ENCODE measurements at places on chromosomes 1 and 21.

GRCh38 chr1:84569216-84569615, 5.0 kb downstream of the CTBS start:
- no peak for DNase-seq

DNA sequence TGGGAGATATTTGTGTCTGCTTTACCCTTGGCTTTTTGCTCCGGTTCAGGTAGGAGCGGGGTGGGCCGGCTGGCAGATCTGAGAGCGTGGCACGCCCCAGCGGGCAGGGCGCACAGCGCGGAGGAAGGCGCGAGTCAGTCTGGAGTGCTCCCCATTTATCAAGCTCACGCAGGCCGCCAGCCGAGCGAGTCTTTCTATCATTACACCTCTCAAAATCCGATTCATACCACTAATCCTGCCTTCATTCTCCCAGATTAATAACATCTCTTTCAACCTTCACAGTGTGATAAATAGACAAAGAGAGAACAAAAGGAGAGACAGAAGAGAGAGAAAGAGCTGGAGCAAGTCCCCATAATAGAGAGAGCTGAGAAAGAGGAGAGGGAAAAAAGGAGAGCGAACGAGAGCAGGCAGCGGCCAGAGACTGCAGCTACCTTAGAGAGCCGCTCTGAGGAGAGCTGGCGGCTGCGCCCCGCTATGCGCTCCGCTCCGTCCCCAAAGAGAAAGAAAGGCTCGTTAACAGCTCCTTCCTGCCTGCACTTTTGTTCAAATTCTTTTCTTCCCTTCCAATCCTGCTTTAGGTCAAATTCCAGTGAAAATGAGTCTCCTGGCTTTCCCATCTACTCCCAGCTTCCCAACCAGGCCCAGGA, 48.0 kb downstream of the DMAP1 start:
- no peak for DNase-seq

- DNase-seq: no peak
These were observed 9.6 kb downstream of the SLC37A1 start for GRCh38 chr21:42523211-42523610.

- no peak for DNase-seq
These were observed 564.2 kb downstream of the PTPRU start for GRCh38 chr1:29800522-29800956.

GRCh38 chr1:216175714-216176113, 247.5 kb downstream of the USH2A start:
- DNase-seq: no peak

- no peak for DNase-seq
These were observed 13.2 kb upstream of the GRIK3 start for GRCh38 chr1:37047542-37047941.

DNA sequence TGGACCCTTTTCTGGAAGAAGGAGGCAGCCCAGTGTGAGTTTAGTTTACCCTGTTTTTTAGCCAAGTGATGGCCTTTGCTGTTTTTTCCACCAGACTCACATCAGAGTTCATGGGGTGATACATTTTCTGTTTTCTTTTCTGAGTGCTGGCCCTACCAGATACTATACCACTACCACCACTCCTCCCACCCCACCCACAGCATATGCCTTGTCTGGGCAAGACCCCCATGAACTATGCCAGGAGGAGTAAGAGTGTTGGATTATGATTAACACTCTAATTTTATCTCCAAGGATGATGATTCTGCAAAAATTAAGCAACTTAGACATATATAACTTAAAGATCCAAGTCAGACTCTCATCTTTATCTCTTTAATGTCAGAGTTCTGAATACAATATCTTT, 26.1 kb downstream of the FABP3 start:
- DNase-seq: no peak

DNA sequence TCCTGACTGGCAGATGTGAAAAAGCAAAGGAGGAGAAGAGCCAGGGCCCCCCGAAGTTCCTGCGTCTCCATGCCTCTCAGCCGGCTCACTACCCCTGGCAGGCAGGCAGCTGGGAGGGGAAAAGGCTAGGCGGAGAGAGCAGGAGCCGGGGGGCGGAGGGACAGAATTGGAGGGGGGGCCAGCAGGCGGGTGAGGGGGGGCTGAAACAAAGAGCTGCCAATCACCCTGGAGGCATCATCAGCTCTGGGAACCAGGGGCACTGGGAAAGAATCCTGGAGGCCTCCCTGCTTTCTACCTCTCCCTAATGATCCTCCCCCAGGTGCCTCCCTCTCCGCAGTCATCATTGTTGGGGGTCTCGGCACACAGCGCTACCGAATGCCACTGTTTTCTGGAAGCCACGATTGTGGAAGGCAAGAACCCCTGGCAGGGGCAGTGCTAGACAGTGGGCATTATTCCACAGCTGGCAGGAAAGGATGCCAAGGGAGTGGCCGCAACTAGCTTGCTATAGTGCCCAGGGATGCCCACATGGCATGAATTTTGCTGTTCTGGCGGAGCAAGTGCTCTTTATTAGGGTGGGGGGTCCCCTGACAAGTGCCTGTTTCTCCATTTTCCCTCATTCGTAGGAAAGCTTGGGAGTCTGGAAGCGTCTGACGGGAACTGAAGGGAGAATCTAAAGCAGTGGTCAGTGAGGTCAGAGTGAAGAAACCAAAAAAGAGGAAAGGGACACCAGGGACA, at the start of gene THBS3:
THBS3 (minus strand) TSS at position 92 of the 735 bp plus-strand sequence; CDS start at position 71, 21 bp downstream.
- no peak for DNase-seq

GRCh38 chr1:154198756-154199562, 7.1 kb upstream of the TPM3 start:
- DNase-seq: no peak

GRCh38 chr1:228430243-228430642, 13.6 kb upstream of the TRIM17 start:
- DNase-seq: no peak

- no peak for DNase-seq
These were observed 44.2 kb downstream of the ZC3H11B start for GRCh38 chr1:219568733-219569132.

DNA sequence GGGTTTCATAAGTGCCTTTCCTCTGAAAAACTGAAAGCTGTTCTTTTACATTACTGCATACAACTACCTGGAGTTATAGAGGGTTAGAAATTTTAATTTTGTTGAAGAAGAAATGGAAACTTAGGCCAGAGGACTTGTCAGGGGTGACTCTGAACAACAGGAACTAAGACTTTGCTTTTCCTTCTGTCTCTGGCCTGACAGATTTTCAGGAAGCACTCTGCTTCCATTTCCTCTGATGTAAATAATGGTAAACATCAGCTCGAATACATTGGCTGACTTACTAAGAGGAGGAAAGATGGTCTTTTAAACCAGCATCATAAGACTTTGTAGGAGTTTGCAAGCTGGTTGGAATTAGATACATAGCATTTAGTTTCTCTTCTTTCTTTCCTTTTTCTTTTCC, 27.1 kb upstream of the PLEKHM2 start:
- no peak for DNase-seq

GRCh38 chr1:180175806-180176205, 21.1 kb downstream of the QSOX1 start:
- DNase-seq: no peak

DNA sequence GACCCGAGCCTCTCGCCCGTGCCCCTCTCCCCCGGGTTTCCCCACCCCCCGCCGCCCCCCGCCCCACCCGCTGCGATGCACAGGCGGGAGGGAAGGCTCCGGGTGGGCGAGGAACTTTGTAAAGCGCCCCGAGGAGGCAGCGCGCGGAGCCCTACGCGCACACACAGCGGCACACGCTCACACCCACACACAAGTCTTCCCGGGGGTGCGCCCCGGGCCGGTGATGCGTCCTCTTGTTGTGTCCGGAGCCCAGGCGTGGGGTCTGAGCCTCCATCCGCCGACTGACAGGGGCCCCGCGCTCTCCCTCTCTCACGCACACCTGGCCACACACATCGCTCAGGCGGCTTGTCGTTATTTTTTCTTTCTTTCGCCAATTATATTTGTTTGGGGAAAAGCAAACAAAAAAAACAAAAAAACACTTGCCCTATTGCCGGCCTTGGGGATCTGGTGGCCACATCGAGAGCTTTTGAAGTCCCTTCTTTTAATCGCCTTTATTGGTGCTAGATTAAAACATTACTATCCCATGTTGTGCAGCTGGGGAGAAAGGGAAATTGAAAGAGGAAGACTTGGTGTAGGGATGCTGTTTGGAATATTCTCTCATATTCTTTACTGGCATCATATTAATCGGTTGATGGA, 770 bp downstream of the NTNG1 start:
- no peak for DNase-seq

- DNase-seq: no peak
These were observed 24.0 kb downstream of the EXOC8 start for GRCh38 chr1:231313661-231314060.

GRCh38 chr1:56576880-56577405, 2.4 kb downstream of the PLPP3 start:
- DNase-seq: no peak

- DNase-seq: no peak
These were observed 21.0 kb downstream of the EXO1 start for GRCh38 chr1:241869022-241869421.

GRCh38 chr1:6491480-6491962, at the start of gene PLEKHG5:
TSS of gene PLEKHG5 (minus strand) at chr1:6491667. CDS start at chr1:6477571, 14,096 bp downstream.
- DNase-seq: no peak

DNA sequence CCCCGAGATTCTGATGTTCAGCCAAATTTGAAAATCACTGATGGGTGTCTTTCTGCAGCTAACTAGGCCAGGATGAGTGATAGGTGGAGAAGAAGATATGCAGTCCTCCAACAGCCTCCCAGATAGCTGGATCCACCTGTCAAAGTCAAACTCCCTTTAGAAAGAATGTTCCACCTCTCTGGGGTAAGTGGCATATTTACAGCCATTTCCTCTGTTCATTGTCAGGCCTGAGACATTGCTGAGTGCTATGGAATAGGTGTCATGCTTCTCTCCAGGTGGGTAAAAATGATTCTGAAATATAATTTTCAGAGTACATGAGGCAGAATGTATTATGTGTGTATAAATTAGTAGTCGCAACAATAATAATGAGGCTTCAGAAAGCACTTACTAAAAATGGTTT, 316.8 kb downstream of the TTLL7 start:
- no peak for DNase-seq

- peak; percentile 68 for DNase-seq
These were observed at the start of gene TMEM240 for GRCh38 chr1:1540090-1540817. TSS of gene TMEM240 (minus strand) at chr1:1540624. CDS start at chr1:1540346, 278 bp downstream.

DNA sequence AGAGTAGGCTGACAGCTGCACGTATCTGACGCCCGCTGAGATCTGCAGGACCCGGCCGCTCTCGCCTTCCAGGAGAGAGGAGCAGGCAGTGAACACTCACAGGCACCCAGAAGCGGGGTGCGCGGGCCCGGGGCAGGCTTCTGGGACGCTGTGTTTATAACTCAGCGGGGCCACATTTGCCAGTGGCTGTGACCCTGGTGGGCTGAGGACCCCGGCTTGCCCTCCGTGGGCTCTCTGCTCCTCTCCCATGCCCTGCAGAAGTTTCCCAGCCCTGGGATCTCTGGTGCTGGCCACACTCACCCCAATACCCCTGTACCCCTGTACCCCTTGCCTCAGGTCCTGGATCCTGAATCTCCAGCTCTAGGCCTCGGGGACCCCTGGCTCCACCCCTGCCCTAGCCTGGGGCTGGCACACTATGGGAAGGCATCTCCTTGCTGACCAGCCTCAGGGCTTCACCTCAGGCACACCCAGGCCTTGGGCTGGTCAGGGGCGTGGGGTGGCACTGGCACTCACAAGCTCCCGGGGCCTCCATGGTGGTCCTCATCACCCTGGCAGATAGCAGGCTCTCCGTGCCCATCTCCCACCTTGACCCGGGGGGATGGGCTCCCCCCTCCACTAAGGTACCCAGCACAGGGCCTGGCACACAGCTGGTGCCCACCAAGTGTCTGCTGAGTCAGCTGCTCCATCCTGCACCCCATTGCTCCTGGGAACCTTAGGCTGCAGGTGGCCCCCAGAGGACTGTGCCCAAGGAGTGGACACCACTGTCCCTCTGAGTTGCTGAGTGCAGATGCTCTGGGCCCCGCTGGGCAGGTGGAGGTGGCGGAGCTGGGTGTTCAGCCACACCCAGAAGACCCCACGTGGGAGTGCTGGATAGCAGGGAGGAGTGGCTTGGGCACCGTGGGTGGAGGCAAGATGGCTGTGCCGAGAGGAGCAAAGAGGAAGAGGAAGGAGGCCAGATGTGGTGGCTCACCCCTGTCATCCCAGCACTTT, 32.4 kb downstream of the MORN1 start:
- DNase-seq: no peak

DNA sequence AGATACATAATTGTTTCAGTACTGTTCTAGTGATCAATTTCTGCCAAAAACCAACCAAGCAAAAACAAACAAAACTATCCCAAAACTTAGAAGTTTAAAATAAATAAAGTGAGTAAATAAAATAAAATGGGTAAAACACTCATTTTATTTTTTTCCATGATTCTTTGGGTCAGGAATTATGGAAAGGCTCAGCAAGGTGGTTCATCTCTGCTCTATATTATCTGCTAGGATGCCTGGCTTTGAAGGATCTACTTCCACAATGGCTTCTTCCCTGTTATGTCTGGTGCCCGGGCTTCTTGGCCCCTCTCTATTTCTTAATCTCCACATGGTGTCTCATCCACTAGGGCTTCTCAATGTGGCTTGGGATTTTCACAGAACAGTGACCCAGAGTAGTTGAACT, 29.1 kb upstream of the ADAMTS1 start:
- DNase-seq: no peak

DNA sequence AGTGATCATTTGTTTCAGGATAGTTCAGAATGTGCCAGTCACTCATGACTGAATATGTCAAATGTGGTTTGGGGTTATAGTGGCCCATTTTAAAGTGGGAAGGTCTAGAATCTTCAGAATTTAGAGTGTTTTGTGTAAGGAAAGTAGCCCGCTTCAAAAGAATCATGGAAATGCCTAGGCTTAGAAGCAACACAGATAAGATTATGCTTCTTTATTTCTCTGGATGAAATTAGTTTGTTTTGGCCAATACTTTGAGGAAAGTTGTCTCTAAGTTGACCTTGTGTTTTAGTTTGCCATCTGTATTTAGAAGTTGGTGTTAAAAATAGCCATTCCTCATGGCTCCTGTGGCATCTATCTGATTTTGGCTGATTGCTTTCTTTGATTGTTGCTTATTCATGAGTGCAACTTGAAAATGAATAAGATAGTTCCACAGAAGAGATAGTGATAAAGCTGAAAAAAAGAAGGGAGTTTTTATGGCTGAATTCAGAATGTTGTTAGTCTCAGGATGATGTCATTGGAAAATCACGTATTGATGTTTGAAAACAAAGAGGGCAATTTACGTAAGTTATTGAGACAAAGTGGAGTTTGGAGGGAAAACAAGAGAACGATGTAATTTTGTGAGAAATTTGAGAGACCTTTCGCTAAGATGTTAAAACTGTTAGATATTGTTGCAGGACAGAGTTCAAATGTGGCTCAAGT, 71.9 kb downstream of the PLA2G4A start:
- no peak for DNase-seq

DNA sequence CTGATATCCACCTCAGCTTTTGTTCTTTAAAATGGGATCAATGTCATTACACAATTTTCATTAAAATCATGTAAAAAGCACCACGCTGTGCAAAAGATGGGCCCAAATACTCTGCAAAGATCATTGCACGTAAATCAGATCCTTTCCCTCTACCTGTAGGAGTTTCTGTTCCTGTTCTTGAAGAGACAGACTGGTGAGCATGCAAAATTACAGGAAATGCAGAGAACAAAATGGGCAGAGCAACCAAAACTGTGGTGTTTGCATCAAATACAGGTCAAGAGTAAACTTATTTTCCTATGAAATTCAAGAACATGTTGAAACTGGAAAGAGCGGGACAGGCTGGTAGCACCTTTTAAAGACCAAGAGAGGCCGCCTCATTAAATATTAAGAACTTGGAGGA, 294.9 kb upstream of the ADGRL2 start:
- DNase-seq: no peak
